Right renal cortex interstitium (tissue), 3 donors: ENCODE measurements at places on chromosomes 1 and 21.

GRCh38 chr21:24222676-24223075 lies 1384.6 kb downstream of the MRPL39 start:
- no peak for DNase-seq

GRCh38 chr1:230824919-230825721 lies 43.2 kb downstream of the C1orf198 start:
- no peak for DNase-seq

- DNase-seq = no peak
Observed at GRCh38 chr1:222031318-222031717, 289.4 kb upstream of the DUSP10 start.

DNA sequence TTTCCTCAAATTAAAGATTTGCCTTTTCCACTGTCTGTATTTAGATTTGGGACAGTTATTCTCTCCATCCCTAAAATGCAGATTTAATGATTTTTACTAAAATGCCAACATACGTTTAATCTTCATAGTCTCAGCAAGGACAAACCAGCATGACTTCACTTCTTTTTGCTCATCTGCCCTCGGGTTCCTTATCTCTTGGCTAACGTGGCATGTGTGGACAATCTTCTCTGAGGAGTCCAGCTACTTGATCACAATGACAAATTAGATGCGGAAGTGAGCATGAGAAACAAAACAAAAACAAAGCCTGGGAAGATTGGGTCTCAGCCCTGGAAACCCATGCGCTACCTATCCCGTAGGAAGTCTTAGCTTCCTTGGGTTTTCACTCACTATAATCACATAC lies 1.0 kb downstream of the MRAP start:
- no peak for DNase-seq

- no peak for DNase-seq
Observed at GRCh38 chr1:24165500-24165899, 21.6 kb downstream of the IFNLR1 start.

DNA sequence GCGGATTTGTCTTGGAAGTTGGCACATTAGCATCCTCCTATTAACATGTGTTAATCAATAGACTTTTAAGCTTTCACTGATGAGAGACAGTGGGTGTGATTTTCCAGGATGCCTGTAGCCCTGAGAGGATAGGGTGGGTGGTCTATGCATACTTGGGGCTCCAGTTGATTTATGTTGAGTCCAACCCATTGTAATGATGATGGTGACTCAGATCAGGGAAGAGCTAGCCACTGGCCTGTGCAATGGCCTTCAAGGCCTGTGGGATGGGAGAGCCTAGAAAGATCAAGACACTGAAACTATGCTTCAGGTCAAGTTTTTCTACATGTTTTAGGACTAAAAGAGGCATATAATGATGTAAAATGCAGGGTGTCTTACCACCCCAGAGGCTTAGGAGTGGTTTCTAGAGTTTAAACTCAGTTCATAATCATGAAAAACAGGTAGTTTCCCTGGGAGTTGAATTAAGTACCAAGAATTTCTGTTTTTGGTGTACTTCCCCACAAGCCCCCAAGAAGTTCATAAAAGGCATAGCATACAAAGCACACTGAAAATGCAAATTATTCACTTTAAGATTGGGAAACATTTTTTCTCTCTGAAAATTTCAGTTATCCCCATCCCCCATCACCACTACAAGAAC lies 19.9 kb downstream of the BEND5 start:
- DNase-seq = no peak

GRCh38 chr1:56406821-56407220 lies 172.5 kb downstream of the PLPP3 start:
- DNase-seq = no peak

DNA sequence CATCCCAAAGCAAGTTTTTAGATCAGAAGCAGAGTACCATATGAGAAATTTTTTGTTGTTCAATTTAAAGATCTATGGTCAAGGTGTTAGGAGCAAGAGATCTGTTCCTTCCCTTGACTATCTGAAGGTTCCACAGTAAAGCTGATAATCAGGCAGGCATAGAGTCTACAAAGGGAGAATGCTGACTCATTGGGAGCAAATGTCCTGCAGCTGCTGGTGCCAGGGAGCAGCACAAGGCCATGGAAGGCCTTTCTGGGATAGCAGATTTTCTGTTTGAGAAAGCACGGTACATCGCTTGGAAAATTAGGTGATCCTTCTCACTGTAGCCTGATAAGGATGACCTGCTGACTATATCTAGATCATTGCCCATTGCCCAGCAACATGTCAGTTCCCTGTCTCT lies 210.1 kb upstream of the C1orf87 start:
- no peak for DNase-seq

DNA sequence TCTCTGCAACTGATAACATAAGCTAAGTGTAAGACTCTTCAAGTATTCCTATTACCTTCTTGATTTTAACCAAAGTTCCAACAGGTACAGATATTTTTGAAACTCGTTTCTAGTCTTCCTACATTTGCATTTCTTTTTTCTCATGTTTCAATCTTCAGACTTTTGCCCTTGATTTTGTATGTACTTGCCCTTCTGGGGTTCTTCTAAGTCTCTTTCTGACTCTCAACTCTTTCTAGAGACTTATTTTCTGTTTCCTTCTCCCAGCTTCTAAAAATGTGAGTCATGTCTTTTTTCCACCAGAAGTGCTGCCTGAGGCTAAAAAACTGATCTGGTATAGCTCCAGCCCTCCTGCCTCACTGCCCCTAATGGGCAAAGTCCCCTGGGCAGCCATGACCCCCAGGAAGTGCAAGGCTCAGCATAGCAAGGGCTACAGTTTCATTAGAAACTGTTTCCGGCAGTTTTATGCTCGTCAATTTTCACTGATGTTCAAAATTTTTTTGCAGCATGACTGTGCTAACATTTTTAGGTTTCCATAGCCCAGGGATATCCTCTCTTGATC lies 265.9 kb downstream of the SEC16B start:
- no peak for DNase-seq

GRCh38 chr1:47906527-47907176 lies 90.5 kb downstream of the TRABD2B start:
- DNase-seq = no peak

- no peak for DNase-seq
Observed at GRCh38 chr1:110956586-110956985, 7.1 kb downstream of the LRIF1 start.

DNA sequence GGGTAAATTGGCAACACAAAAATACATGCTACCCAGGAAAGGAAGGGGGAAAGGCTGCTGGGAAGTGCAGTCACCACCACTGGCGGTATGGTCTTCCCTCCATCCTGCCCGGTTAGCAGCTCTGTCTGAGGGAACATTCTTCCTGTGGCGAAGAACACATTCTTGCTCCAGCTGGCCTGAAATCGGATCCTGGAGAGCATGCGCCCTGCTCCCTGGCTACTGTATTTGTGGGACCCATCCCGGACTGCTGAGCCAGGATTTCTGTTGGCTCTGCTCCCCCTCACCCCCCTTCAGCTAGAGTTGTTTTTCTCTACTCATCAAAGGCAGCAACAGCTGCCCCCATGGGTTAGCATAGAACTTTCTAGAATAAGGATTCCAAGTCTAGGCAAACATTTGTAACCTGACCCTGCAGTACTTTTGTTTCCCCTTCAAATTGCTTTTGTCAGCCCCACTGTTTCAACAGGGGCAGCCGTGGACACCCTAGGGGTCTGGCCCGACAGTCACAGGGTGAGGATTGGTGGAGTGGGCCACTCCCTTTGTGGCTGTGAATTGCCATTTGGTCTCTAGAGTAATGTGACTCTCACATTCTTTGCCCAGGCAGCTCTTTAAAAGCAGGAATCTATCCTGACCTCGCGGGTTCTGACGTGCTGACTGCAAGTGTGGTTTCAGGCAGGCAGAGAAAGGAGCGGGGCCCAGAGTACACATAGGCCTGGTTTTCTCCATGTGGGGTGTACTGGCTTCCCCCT lies 157.7 kb downstream of the TOMM20 start:
- no peak for DNase-seq

- DNase-seq = no peak
Observed at GRCh38 chr1:162919034-162919433, 58.1 kb upstream of the CCDC190 start.

DNA sequence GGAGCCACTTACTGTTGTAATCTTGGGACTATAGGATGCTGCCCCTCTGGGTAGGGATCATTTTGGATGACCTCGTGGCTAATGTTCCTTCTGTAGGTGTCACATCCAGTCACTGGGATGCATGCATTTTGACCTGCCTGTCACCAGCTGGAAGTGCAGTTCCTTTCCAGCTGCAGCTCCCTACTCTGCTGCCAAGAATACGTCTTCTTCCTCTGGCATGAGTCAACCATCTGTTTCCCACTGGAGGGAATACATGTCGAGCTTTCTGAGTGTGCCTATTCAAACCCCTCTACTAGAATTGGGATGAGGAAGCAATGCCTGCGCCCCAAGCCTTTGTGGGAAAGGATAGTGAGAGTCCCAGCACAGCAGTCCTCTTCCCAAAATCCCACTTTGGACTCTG lies 415.5 kb upstream of the ADAMTS5 start:
- no peak for DNase-seq

GRCh38 chr1:234963180-234963903 lies 165.3 kb downstream of the TOMM20 start:
- no peak for DNase-seq

GRCh38 chr1:25586181-25586588 lies 30.4 kb upstream of the MAN1C1 start:
- DNase-seq = no peak

DNA sequence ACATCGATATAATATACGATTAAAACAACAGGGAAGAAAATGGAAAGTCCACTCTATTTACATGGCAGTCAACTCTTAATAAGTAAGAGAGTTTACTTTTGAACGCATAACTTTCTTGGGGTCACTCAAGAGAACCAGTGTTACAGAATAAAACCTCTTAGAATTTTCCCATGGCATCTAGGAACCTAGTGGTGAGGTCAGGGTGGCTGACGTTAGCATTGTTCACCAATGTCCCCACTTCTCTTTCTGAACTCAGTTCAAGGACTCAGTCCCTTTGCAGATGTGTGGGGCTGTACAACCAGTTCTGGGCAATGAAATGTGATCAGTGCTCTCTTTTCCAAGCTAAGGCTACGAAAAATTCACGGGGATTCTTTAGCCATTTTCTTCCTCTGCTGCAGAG lies 2.6 kb upstream of the RNF2 start:
- DNase-seq = no peak
